ENCODE measurements at places on chromosomes 2 and 18. TPM values are rescaled to one million over a fixed set of nuclear protein-coding genes. Genes with fewer than 3 reads are reported as not detected.

The IL36B gene
- polyA plus RNA-seq, result not detected

DNA sequence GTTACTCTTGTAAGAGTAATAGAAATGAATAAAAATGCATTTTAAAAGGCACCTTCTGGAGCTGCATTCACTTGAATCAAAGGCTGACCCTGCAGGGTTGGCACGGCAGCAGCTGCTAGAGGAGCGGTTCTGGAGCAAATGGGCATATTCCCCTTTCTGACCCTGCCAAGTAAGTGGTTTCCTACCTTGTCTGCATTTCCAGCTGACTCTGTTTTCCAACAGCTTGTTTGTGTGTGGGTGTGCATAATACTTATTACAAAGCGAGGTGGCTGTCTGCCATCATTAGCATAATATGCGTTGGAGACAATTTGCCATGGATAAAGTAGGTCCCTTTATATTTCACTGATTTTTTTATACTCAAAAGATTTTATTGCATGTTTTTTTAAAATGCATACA, 21.3 kb upstream of the TTN start:
- no peaks in the 10 kb centered on the region for H3K36me3 ChIP-seq
- H3K27ac ChIP-seq, result no peak overlapping the region
- H3K4me1 ChIP-seq, result no peaks in the 10 kb centered on the region
- H3K4me3 ChIP-seq, result no peak overlapping the region

DNA sequence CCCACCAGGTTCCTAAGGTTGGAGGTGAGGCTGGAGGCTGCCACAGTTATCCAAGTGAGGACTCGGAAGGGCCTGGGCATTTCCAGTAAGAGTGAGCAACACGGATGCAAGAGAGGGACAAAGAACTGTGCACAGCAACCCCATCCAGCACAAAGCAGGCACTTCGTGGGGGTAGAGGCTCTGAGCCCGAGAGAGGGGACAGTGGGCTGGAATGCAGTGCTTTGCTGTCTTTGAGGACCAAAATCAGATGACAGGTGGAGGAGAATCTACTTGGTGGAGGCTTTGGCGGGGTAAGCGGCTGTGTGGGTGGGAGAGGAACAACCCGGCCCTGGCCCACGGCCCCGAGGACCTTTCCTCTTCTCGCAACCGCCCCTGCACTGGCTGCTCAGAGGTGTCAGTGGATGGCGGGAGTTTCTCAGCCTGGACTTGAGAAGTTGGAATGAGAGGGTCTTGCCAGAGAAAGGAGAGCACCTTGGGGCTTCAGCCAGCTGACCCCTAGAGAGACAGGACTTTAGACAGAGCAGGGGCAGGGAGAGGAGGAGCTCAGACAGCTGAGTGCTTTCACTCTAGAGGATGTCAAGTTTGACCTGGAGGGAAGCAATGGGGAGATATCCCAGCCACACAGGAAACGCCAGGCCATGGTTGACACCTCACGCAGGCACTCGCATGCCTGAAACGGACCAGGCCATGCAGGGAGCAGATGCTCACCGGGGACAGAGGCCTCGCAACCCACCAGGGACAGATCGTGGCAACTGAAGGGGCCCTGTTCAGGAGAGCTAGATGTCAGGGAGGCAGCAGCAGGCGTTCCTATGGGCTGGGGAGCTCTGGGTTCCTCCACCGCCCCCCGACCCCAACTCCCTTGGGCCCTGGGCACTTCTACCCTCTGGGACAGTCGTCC, 11.6 kb downstream of the RAMP1 start:
- H3K27me3 ChIP-seq, result no peaks in the 10 kb centered on the region
- peaks cover 75% of the 10 kb centered on the region for H3K4me1 ChIP-seq
- no peaks in the 10 kb centered on the region for H3K36me3 ChIP-seq

GRCh38 chr2:75476761-75477160, 84.0 kb downstream of the EVA1A start:
- H3K4me1 ChIP-seq, result peaks cover 9% of the 10 kb centered on the region
- H3K27me3 ChIP-seq, result no peaks in the 10 kb centered on the region
- H3K27ac ChIP-seq, result no peak overlapping the region
- H3K4me3 ChIP-seq, result no peak overlapping the region
- H3K36me3 ChIP-seq, result no peaks in the 10 kb centered on the region

GRCh38 chr2:134122610-134123009, 131.3 kb upstream of the MGAT5 start:
- peaks cover 55% of the 10 kb centered on the region for H3K4me1 ChIP-seq
